ENCODE measurements at places on chromosomes 1 and 21. TPM values are rescaled to one million over a fixed set of nuclear protein-coding genes. Genes with fewer than 3 reads are reported as not detected.

The PROK1 gene
- total RNA-seq = not detected

DNA sequence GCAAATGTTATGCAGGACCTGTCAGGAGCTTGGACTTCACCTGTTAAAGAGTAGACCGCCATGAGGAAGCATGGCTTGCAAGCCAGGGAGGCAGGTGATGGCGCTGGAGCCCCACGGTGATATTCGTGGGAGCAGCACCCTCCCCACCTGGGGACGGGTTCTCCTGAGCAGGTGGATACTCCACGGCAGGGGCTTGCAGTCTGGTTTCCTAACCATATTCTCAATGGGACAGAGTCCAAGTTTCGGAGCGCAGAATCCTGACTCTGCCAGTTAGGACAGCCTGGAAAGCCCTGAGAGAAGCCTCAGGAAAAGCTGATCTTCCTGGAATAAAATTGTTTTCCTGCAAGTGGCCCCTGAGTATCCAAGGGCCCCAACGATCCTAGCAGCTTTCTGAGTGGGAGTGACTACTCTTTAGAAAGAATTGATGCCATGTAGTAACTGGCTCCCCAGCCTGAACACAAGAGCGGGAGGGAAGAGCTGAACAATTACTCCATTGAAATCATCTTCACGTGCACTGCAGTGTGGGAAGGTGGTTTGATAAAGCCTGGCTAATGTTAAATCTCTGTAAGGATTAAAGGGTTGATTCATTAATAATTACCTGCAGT lies 146.3 kb upstream of the RAB4A start:
- no peak for DNase-seq

DNA sequence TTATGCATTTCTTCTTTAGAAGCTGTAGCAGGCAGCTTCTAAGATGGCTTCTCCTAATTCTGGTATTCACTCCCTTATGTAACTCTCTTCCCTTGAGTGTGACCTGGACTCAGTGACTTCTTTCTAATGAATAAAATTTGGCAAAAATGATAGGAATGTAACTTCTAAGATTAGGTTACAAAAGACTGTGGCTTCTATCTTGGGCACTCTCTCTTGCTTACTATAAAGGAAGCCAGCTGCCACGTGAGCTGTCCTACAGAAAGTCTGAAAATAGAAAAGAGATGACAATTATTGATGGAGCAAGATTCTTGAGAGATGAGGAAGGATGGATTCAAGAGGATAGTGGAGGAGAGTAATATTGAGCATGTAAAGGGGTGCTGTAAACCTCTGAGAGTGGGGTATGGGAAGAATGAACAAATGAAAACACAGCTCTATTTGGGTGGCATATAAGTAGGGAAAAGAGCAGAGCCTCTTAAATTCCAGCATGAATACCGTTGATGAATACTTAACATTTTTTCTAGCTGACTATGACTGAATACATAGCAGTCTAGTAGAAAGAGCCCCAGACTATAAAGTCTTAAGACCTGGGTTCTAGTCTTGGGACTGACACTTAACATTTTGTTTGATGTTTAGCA lies 5.5 kb downstream of the TSEN15 start:
- DNase-seq = no peak

The C1QTNF12 gene
- 1.0 TPM for total RNA-seq

DNA sequence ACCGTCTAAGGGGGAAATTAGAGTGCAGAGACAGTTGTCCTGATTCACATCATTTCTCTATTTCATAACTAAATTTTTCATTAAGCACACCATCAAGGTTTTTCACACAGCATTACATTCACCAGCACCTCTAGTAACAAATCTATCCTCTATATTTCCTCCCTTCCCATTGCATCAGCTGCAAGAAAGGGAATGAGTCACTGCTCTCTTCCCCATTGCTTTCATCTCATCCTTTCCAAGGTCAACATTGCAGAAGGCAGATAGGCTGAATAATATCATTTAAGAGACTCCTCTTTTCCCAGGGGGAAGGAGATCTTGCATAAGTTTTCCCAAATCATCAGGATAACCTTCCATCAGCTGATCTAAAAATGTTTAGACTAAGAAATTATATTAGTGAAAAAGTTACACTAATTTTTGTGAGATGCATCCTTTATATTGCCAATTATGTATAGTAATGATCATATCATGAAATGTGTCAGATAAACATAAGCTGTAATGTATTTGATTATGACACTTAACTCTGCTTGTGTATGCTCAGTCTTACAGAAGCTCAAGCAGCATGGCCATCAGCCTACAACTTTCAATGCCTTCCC lies 4.3 kb downstream of the INTS7 start:
- no peak for DNase-seq

- peak; percentile 69 for DNase-seq
These were observed 14.7 kb downstream of the JUN start for GRCh38 chr1:58768971-58769808.

GRCh38 chr1:14940285-14940870 lies 213.2 kb upstream of the TMEM51 start:
- no peak for DNase-seq

The C1orf115 gene
- 9.6 TPM for total RNA-seq

The C4BPA gene
- total RNA-seq = 8.6 TPM

The RHOU gene
- 8.6 TPM for total RNA-seq

- no peak for DNase-seq
These were observed 26.5 kb downstream of the CD34 start for GRCh38 chr1:207884266-207885029.

The TMIGD3 gene
- total RNA-seq = not detected

DNA sequence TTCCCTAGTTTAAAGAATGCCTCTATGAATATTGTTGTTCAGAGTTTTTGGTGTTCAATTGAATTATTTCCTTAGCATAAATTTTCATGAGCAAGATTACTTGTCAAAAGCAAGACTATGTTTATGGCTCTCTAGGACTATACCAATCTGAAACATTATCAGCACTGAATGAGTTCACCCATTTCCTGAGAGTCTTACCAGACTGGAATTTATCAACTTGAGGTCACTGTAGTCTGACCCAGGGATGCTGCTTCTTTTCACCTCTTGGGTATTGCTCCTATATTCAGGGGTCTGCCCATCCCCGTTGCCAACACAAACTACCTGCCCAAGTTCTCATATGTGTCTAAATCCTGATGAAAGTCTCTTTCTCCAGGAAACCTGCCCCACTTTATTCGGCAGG lies 42.6 kb downstream of the OPTC start:
- no peak for DNase-seq

DNA sequence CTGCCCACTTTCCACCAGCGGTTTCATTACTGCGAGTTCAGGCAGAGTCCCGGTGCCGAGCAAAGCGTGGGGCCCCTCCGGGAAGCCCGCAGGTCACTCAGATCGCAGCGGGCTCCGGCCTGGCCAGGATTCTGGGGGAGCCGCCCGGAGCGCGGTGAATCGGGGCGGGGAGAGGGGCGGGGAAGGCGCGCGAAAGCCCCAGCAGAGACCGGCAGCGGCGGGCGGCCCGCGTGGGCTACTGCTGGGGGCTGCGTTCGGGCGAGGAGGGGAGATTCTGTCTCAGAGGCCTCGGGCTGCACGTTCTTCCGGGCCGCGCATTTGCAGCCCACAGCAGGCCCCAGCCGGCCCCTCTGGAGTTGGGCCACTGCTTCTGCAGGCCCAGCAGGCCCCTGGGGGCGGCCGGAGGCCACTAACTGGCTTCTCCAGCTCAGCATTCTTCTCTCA lies 64.7 kb downstream of the SCCPDH start:
- DNase-seq = no peak

- no peak for DNase-seq
These were observed 61.5 kb downstream of the MAB21L3 start for GRCh38 chr1:116172666-116173065.

The TDRD5 gene
- 0.23 TPM for total RNA-seq

GRCh38 chr21:25995278-25995677 lies 175.3 kb downstream of the APP start:
- no peak for DNase-seq

- DNase-seq = no peak
These were observed 27.1 kb upstream of the KCTD3 start for GRCh38 chr1:215539803-215540570.

The F5 gene
- total RNA-seq = 2.1 TPM

- DNase-seq = no peak
These were observed 11.7 kb upstream of the MYOCOS start for GRCh38 chr1:171610385-171610784.

DNA sequence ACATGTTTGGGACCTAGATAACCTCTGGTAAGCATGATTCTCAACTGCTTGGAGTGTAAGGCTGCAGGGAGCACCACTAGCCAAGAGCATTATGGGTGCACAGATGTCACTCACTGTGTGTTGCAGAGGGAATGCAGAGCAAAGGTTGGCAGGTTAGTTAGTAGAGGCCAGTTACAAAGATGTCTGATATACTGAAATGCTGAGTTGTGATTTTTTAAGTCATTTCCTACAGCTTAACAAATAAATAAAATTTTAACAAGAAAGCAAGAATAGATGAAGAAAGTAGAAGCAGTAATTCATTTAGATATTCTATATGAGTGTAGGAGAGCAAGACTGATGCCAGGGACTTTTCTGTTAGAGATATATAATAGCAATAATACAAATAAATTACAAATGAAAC lies 64.8 kb downstream of the MARK1 start:
- DNase-seq = no peak

GRCh38 chr1:197393105-197393504 lies 125.1 kb downstream of the CRB1 start:
- no peak for DNase-seq

DNA sequence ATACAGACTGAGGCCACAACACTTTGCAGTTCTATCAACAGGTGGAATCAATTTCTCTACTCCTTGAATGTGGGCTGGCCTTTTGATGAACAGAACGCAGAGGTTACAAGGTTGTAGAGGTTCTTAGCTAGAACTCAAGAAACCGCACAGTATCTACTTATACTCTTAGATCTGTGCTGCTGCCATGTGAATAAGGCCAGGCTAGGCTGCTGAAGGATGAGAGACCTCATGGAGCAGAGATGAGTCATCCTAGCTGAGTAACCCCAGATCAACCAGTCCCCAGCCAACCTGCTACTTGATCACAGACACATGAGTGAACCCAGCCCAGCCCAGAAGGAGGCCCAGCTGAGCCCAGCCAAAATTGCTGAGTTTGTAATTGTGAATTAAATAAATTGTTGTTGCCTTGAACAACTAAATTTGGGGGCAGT lies 35.3 kb upstream of the BCAR3 start:
- no peak for DNase-seq

DNA sequence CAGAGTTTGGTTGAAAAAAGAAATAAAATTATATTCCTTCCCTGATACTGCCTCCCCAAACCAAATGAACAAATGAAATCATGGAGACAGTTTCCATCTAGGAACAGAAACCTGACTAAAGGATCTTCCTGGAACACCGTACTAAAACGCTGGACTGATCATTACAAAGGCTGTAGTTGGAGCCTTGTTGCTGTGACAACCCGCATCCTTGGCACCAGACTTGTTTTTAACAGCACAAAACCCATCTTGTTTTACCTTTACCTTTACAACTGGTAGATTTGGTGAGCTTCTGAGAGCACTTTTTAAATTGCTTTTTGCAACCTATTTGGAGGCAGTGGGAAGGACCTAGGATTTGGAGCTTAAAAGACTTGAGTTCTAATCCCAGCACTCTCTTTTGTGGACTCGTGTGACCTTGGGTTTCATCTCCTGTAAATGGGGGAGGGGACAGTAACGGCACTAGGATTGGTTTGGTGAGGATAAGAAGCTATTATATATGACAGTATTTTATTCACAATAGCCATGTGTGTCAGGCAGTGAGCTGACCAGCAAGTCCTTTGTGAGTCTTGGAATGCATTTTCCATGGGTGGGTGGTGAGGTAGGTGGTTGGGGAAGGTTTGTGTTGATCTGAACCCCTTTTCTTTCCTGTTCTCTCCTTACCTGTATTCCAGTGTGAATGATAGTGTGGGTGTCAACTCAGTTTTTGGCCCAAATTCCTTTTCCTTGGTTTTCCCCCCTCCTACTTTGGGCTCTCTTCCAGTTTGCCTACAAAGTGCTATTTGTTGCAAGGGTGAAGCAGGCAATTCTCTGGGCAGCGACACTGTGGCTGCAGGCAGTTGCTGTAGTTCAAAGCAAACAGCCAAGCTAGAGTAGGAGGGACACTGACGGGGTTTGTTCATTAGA lies 12.6 kb downstream of the LRRC8D start:
- DNase-seq = no peak

The MYCL gene
- 6.6 TPM for total RNA-seq

DNA sequence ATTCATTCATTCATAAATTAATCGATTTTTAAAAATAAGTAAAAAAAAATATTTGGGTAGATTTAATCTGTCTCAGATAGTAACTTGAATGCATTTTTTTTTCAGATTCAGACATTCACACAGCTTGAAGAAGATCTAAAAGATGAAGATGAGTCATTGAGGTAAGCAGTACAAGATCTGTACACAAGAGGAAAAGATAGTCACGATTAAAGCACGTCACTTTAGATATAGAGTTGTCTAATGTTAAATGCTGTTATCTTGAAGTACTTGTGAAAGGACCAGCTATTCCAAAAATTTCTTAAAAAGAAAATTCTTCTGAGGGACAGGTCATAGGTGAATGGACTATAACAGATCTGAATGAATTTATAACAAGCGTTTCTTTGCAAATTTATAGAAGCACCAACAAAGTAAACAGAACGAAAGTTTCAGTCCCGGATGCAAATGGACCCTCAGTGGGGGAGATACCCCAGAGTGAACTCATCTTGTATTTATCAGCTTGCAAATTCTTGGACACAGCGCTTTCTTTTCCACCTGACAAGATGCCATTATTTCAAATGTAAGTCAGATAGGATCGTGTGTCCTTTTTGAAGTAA lies 31.2 kb upstream of the MORC3 start:
- no peak for DNase-seq

GRCh38 chr1:227888404-227889046 lies 59.2 kb downstream of the WNT9A start:
- no peak for DNase-seq
